Stimulated activated CD8-positive, alpha-beta memory T cell treated with anti-CD3 and anti-CD28 coated beads, Interleukin-4, amount 100 ng/mL, for 1 hour (primary cell): ENCODE measurements at places on chromosomes 11 and 22.

GRCh38 chr11:16367252-16367651, 10.9 kb upstream of the SOX6 start:
- no peak for DNase-seq

GRCh38 chr22:42793848-42794405, 63.1 kb downstream of the ARFGAP3 start:
- no peak for DNase-seq

- no peak for DNase-seq
These were observed 24.0 kb upstream of the NUP50 start for GRCh38 chr22:45139693-45140092.

DNA sequence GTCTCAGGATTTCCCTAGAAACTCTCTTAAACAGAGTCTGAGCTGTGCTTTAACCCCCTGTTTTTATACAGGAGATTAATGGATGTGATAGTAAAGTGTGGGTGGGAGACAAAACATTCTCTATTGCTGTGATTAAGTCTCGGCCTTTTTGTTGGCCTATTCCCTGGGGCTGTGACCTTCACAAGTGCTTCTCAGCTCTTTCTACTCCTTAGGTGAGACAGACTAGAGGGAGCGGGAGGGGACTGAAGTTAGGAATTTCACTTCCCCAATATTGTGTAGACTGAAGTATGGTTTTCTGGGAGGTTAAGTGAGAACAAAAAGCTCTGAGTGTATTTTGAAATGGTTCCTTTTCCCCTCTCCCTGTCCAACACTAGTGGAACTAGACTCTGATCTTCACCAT, 29.8 kb upstream of the OR8B8 start:
- DNase-seq: no peak

- no peak for DNase-seq
These were observed 138.7 kb downstream of the BBOX1 start for GRCh38 chr11:27179334-27179733.

DNA sequence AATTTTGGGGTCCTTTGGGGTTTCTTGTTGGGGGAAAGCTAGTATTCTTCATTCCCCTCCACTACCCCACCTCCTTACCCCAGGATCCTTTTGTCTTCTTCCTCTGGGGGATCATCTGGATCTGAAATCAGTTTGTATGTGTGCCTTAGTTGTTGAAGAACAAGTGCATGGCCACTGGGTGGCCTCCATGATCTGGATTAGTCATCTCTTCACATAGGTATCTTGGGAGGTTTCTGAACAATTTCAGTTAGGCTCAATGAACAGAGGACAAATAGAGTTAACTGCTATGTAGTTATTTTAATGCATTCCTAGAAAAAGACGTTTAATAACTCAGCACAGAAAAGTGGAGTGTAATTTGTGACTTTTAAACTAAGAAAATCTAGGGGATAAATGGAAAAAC, 7.1 kb upstream of the VWA5A start:
- DNase-seq: no peak
